Amygdala (tissue), 56 donors: ENCODE measurements at places on chromosomes 7 and 10.
A peak's percentile ranks its signal among the peaks of the same experiment; 100 is the strongest.

DNA sequence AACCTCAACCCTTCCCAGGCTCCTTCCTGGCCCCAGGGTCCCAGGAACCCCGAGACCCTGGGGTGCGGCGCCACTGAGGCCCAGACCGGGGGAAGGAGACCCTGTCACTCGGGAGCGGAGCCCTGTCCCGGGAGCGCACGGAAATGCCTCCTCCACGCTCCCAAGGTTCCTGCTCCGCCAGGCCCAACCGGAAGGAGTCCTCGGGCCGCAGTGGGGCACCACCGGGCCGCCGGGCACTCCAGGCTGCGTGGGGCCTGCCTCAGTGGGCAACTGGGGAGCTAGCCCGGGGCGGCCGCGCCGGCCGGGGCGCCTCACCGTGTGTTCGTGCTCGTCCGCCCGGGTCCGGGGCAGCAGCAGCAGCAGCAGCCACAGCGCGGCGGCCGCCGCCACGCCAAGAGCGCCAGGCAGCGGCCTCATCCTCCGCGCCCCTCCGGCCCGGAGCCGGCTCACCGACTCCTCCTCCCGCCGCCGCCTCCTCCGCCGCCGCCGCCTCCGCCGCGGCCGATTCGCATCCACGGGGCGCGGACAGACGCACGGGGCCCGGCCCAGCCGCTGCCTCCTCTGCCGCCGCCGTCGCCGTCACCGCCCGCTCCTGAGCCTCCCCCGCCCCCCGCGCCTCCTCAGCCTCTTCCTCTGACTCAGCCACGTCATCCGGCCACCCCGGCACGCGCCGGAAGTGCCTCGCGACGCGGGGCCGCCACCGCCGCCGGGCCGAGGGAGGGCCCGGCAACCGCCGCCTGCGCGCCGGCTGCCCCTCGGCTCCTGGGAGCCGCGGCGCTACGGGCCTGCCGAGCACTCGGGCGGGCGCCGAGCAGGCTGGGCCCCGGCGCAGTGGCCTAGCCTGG is at the start of gene TM9SF3:
Gene TM9SF3 (minus strand): TSS at position 594 of the 845 bp plus-strand sequence. CDS start 177 bp downstream, at position 417.
- peak; percentile 69 for DNase-seq

GRCh38 chr10:34824870-34825269 is 9.8 kb upstream of the PARD3 start:
- no peak for DNase-seq

DNA sequence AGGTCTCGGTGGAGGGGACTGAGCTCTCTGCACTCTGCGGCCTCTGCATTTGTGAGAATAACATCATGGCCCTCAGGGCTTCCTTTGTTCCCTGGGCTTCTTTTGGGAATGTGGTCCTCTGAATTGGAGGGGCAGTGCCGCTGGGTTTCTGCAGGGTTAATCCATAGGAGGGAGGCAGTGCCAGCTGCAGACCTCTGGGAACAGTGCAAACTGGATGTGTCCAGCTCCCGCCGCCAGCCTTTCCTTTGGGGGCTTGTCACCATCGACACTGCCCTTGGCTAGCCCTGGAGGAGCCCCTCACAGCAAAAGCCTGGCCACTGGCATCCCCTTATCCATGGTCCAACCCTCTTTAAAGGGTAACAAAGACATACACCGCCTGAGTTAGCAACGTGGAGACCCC is 174.0 kb downstream of the WDR37 start:
- no peak for DNase-seq

GRCh38 chr10:123017421-123018165 is 8.8 kb downstream of the ACADSB start:
- DNase-seq = no peak

GRCh38 chr10:62638062-62638477 is 166.4 kb upstream of the ADO start:
- no peak for DNase-seq

DNA sequence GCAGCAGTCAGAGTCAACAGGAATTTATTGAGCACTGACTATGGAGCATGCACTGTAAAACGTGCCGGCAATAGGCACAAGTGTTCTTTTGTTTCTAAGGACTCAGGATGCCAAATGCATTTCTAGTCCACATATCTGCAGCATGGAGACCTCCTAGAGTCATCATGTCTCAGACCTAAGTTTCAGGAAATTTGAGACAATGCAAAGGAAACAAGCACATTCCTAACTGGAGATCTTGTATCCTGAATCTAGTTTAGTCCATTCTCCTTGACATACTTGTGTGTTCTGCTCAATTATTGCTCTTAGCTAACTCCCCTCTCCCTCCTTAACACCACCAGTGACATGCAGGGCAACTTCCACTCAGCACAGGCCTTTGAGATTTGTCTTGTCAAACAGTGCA is 173.2 kb downstream of the ZNF438 start:
- DNase-seq = no peak

- no peak for DNase-seq
These were observed 4.3 kb upstream of the MARVELD1 start for GRCh38 chr10:97708976-97709946.

GRCh38 chr10:18312374-18313139 is 172.3 kb downstream of the CACNB2 start:
- DNase-seq = no peak

- DNase-seq = no peak
These were observed 160.4 kb upstream of the LAMB4 start for GRCh38 chr7:108290459-108291151.

DNA sequence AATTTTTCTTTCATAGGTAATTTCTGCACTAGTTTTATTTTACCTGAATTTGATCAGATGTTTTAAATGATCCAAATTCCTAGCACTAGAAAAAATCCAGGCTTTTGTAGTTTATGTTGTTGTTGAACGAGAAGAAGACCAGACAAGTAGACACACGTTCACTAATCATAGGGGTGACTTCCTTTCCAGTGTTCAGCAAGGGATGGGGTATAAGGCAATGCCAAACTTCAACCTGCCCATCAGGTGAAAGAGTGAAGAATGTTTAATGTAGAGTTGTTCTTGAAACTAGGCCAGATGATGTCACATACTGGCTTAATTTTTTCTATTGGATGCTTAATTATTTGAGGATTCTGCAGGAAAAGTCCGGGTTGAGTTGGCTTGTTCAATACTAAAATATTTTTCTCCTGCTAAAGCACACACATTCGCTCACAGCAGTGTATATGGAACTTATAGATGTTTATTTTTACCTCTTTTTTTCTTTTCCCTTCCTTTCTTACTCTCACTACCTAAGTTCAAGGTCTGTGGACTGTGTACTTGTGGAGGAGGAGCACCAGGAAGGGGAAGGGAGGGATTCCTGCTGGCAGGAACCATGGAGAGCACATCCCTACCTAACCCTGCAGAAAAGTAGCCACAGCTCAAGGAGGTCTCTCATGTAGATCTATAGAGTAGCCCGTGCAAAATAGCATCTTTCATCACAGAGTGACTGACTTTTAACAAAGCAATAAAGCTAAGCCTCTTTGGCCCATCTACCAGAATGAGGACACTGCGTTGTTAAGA is 23.1 kb upstream of the AKR1E2 start:
- no peak for DNase-seq

- no peak for DNase-seq
These were observed 40.9 kb downstream of the HDAC9 start for GRCh38 chr7:18536486-18536885.

DNA sequence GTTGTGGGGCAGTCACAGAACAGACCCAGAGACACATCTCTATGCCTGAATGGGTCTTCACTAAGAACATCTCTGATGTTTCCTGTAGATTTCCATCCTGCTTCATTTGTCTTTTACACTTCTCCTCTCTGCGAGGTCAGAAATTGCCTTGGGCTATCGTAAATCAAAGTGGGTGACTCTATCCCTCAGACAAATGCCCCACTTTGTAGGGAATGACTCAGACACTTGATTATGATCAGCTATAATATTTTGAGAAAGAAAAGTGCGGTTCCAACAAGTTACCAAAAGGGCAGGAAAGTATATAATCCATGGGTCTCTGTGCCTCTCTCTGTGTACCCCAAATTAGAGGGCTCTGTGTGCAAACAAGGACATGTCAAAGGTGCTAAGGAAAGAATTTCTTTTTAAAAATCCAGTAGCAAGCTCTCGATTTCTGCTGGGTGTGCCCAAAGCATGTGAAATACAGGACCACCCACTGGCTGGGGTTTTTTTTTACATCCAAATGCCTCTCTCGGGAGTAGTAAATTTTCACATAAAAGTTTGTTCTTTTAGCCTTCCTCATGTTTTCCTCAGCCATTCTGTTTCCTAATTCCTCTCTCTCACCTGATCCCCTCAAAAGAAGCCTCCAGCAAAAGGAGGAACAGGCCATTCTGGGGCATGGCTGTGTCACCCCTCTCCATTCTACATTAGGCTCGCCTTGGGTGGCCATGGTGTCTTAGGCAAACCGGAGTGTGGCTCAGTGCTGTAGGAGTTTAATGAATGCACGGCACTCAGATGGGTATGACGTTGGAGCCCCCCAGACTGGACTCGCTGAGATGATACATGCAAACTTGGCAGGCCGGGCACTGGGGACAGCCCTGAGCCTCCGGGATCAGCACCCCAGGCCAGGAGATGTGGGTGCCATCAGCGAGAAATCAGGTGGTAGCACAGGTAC is 6.3 kb upstream of the OPN4 start:
- no peak for DNase-seq

GRCh38 chr10:91191584-91191919 is 28.9 kb upstream of the PCGF5 start:
- no peak for DNase-seq
